ENCODE measurements at places on chromosomes 12 and 14.

DNA sequence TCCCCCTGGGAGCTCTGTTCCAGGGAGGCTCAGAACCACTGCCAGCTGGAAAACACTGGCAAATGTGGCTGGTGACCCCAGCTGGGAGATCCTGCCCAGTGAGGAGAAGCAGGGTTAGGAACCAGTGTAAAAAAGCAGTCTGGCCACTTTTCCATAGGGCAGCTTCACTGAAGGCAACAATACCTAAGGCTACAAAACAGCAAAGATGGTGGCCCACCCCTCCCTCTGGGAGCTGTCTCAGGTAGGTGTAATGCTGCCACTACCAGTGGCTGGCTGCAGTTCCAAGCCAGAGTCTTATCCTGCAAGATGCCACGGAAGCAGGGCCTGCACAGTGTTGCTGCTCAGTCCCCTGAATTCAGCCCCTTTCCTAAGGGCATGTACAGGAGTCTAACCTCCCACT, 50.6 kb upstream of the ANO6 start:
- DNase-seq = no peak

DNA sequence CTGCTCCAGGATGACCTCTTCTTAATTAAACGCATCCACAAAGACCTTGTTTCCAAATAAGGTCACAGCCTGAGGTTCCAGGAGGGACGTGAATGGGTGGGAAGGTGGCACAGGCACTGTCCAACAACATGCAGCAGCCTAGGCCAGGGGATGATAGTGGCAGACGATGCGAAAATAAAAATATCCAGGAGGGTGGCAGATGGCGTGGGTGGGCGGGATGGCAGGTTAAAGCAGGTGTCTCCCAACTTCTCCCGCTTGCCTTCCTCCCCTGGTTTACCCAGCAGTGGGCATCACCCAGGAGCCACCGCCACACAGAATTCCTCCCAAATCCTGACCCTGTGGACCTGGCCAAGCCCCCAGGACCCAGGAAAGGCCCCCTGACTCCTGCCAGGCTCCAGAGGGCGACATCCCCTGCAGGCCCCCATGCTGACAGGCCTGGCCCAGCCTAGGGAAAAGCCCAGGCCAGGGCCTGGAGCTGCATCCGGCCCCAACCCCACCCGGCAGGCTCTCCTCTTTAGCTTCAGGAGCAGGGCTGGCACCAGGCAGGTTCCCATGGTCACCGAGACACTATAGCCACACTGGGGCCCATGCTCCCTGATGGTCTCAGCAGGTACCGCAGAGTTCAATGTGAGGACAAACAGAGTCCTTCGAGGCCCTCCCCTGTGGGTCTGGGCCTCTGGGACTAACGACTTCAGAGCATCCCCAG, 9.7 kb downstream of the NCOR2 start:
- no peak for DNase-seq

DNA sequence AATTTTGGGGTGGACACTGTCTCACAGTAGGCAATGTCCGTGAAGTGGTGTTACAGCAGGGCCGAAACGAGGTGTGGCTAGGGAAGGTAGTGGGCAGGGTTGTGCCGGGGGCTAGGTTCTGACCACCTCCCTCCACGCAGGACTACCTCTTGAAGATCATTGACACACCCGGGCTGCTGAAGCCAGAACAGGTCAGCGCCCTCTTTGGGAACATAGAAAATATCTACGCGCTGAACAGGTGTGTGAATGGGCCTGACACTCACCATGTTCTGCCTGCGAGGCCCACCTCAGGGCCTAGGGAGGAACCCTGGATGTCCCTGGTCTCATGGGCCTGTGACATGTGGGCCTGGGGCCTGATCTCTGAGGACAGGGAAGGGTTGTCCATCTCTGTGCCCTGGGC, 24.6 kb downstream of the PLEKHG3 start:
- no peak for DNase-seq

DNA sequence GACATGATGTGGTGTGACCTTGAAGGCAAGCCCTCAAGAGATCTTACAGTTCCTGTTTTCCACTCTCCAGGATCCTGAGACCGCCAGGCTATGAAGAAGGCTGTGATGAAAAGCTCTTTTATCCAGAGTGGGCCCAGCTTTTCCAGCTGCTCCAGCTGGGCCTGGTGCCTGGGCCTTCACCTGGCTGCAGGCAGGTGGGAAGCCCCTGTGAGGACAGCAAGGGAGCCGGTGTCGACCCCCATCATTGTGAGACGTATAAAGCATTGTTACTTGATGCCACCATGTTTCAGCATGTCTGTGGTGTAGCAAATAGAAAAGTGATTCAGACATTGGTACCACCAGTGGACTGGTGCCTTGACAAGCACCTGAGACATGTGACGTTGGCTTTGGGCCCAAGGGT, 190.2 kb downstream of the KIF26A start:
- no peak for DNase-seq

GRCh38 chr12:66217342-66217917, 28.4 kb downstream of the IRAK3 start:
- DNase-seq = no peak

GRCh38 chr14:80618751-80619329, 322.7 kb downstream of the CEP128 start:
- no peak for DNase-seq

GRCh38 chr12:131138638-131139362, 185.1 kb downstream of the ADGRD1 start:
- DNase-seq = no peak

GRCh38 chr12:52926596-52927234, 21.8 kb upstream of the KRT8 start:
- DNase-seq = no peak

DNA sequence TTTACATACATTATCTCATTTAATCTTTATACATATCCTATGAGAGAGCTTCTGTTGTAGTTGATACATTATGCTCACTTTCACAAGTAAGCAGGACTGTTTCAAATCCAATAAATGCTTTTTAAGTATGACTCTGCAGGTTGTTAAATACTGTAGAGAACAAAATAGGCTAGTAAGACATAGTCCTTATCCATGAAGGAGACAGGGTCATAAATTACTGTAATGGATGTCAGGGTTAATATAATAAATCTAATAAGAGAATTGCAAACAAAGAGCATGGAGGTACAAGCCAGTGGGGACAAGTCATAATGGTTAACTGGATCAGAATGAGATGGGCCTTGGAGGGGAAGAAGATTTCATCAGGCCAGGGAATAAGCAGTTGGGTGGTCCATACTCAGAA, 303.8 kb upstream of the RGS6 start:
- DNase-seq = no peak

DNA sequence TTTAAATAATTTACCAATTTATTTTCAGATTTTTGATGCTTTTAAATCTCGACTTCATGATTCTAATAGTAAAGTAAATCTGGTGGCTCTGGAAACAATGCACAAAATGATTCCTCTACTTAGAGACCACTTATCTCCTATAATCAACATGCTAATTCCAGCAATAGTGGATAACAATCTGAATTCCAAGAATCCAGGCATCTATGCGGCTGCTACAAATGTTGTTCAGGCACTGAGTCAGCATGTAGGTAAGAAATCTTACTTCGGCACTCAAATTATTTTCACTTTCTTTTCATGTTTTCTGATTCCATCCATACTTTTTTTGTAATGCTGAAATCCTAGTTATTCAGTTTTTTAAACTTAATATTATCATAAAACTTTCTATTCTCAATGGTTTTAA, 15.5 kb upstream of the PRPF39 start:
- no peak for DNase-seq

DNA sequence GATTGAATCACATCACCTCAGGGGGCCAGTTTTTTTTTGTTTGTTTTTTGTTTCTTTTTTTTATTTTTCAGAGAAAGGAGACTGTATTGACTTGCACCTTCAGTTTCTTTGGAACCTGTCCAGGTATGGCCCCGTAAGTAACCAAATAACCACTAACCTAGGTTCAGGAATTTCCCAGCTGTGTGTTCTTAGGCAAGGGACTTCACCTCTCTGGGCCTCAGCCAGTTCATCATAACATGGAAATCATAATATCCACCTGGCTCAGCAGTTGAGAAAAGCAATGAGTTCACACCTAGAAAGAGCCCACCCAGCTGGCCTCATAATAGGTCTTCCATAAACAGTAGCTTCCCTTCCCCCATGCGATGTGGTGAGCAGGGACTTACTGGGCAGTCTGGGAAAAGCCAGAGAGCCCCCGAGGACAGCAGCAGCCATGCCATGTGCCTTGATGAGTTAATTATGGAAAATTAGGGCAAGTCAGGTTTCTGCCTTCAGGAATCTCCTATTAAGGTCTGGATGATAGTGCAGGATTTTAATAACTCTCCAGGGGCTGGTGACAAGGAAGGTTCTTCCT, 27.4 kb upstream of the WSCD2 start:
- no peak for DNase-seq

- no peak for DNase-seq
These were observed 41.9 kb downstream of the JDP2 start for GRCh38 chr14:75469606-75470237.

DNA sequence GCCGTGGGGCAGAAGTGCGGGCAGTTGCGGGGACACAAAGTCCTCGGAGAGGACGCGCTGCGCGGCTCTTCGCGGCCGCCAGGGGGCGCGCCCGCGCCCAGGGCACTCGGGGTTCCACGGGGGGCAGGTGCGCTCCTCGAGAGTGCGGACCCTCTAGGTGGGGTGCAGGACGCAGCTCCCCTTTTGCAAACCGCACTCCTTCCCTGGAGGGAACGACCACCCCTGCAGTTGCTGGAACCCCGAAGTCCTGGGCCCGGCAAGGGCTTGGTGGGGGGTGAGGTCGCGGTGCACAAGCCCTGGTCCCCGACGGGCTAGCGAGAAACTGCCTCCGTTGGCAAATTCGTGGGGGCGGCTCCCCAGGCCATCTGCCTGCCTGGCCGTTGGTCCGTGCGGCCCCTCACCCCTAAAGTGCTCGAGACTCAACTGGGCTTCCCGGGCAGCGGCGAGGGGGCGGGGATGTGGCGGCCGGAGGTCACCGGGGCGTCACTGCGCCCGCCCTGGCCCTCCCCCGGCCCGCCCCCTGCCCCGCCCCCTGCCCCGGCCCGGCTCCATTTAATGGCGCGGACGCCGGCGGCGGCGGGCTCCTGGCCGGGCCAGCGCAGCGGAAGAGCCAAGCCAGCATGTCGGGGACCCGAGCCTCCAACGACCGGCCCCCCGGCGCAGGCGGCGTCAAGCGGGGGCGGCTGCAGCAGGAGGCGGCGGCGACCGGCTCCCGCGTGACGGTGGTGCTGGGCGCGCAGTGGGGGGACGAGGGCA, at the start of gene ADSS1:
Gene ADSS1 (plus strand): TSS at position 579 of the 756 bp plus-strand sequence. CDS start 42 bp downstream, at position 621.
- DNase-seq = no peak

- DNase-seq = no peak
These were observed 771 bp upstream of the AVPR1A start for GRCh38 chr12:63151623-63152320.

DNA sequence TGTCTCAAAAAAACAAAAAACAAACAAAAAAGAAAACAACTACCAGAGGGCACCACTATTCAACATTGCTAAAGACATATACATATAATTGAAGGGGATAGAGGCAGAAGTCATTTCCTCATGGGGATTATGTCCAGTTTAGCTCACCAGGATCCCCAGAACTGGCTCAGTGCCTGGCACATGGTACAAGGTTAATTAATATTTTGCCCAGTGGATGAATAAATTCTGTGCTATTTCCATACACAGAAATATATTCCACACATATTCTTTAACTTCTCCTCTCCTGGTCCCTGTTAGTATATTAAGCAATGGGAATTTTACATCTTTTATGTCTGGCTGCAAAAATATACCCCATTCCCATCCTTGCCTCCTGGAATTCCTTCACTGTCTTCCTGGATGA, 6.7 kb downstream of the FOS start:
- no peak for DNase-seq

GRCh38 chr12:126591533-126591932, 1526.3 kb downstream of the AACS start:
- no peak for DNase-seq

GRCh38 chr12:6765048-6765633, 1.0 kb upstream of the PTMS start:
- no peak for DNase-seq

- no peak for DNase-seq
These were observed 116.4 kb upstream of the CCND2 start for GRCh38 chr12:4157122-4157521.

DNA sequence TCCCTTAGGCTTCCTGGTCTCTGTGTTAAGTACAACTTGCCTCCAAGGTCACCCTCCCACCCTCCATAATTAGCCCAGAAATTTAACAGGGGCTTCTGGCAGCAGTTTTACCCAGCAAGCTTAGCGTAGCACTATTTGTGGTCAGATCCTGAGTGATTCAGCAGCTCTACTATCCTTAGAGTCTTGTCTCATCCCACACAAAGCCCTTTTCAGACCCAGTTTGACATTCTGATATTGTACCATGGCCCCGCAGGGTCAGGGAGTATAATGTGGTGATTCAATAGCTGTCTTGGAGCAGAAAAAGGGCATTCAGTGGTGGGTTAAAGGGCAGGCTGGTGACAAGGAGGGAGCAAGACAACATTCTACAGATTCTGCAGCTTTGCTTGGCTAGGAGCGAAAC, 153.8 kb upstream of the DDHD1 start:
- no peak for DNase-seq

- DNase-seq = no peak
These were observed 569.9 kb downstream of the DIO2 start for GRCh38 chr14:79641371-79641770.

- no peak for DNase-seq
These were observed 3.1 kb downstream of the MTHFD1 start for GRCh38 chr14:64391113-64391725.

- DNase-seq = no peak
These were observed 154.0 kb downstream of the PIWIL1 start for GRCh38 chr12:130491421-130492357.

DNA sequence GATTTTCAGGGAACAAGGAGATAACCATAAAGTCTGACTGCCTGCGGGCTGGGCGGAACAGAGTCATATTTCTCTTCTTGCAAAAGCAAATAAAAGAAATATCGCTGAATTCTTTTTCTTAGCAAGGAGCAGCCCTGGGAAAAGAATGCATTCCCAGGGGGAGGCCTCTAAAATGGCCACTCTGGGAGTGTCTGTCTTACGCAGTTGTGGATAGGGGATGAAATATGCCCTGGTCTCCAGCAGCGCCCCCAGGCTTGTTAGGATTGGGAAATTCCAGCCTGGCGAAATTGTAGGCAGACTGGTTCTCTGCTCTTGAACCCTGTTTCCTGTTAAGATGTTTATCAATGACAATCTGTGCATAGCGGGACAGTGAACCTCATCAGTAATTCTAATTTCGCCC, 40.5 kb downstream of the PCNX1 start:
- no peak for DNase-seq
